ENCODE measurements at places on chromosomes 13 and 19.

GRCh38 chr19:8821748-8822241 is 10.3 kb downstream of the ZNF558 start:
- DNase-seq: no peak

- DNase-seq: no peak
Measured at GRCh38 chr13:51122868-51123566, 11.9 kb upstream of the C13orf42 start.

GRCh38 chr19:34145741-34146202 is 26.5 kb upstream of the LSM14A start:
- DNase-seq: no peak

- DNase-seq: peak; percentile 14
Measured at GRCh38 chr19:29690842-29691241, 24.2 kb downstream of the C19orf12 start.

GRCh38 chr19:40954573-40954972 is 36.5 kb upstream of the CYP2B6 start:
- no peak for DNase-seq

- DNase-seq: no peak
Measured at GRCh38 chr19:45852983-45853382, 10.0 kb downstream of the SYMPK start.

DNA sequence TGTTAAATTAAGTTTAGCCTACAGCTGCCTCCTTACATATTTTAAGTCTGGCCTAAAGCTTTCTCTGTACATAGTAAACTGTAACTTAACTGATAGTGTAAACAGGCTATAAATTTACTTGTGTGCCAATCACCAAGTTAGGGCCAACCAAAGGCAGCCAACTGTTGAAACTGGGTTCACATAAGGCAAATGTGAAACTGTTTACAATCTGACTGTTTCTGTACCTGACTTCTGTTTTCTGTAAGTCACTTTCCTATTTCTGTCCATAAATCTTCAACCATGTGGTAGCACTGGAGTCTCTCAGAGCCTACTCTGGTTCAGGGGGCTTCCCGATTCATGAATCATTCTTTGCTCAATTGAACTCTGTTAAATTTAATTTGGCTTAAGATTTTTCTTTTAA is 103.1 kb downstream of the RAP2A start:
- DNase-seq: no peak

- DNase-seq: no peak
Measured at GRCh38 chr13:88651531-88651930, 980.4 kb downstream of the SLITRK5 start.

GRCh38 chr13:27201661-27202060 is 30.1 kb upstream of the USP12 start:
- DNase-seq: no peak

GRCh38 chr19:15357906-15358305 is 21.7 kb downstream of the AKAP8 start:
- no peak for DNase-seq

DNA sequence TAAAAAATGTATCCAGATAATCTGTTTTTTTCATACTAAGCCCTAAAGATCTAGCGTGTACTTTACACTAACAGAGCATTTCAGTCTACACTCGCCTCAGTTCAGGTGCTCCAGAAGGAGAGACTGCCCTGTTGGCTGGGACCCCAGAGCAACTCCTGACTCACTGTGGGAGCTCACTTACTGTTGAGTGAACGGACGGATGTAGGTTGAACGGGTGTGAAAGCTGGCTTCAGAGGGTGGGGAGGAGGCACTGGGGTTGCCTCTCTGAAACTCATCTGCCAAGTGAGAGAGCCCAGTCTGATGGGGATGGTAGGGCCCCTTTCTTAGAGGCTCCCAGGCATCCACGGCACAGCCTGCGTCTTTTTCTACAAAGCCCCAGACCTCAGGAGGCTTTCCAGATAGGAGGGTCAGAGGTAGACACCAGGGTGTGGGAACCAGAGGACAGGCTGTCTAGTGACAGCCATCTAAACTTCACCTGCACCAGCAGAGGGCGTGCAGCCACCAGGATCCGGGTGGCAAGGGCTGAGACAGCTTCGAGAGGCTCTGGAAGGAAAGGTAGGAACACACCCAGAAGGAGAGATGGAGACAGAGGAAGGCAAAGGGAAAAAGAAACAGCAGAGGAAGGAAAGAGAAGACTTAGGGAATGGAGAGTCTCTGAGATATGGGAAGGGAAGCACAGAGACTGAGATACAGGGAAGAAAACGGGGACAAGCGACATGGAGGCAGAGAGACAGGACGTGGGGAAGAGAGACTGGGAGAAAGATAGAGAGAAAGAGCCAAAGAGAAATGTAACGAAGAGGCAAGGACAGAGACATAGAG is 3.7 kb downstream of the KASH5 start:
- peak; percentile 78 for DNase-seq

GRCh38 chr19:6278740-6279619 is 795 bp downstream of the MLLT1 start:
- DNase-seq: peak; percentile 72

- DNase-seq: no peak
Measured at GRCh38 chr19:4362101-4362828, 18.9 kb downstream of the MPND start.

DNA sequence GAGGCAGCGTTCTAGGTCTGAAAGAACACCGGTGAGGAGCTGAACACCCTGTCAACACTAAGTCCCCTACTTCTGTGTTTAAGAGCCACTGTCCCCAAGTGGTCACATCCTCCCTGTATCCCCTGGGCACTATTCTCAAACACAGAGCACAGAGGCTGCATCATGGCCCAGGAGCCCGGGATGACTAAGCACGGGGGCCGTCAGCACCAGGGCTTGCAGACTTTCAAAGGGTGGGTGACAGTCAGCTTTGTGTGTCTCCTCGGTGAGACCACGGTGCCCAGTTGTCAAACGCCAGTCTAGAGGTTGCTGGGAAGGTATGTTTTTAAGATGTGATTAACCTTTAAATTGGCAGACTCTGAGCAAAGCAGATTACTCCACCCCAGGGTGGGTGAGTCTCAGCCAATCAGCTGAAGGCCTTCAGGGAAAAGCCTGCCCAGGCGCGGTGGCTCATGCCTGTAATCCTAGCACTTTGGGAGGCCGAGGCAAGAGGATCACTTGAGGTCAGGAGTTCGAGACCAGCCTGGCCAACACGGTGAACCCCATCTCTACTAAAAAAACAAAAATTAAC is 8.0 kb downstream of the MAP2K2 start:
- no peak for DNase-seq

DNA sequence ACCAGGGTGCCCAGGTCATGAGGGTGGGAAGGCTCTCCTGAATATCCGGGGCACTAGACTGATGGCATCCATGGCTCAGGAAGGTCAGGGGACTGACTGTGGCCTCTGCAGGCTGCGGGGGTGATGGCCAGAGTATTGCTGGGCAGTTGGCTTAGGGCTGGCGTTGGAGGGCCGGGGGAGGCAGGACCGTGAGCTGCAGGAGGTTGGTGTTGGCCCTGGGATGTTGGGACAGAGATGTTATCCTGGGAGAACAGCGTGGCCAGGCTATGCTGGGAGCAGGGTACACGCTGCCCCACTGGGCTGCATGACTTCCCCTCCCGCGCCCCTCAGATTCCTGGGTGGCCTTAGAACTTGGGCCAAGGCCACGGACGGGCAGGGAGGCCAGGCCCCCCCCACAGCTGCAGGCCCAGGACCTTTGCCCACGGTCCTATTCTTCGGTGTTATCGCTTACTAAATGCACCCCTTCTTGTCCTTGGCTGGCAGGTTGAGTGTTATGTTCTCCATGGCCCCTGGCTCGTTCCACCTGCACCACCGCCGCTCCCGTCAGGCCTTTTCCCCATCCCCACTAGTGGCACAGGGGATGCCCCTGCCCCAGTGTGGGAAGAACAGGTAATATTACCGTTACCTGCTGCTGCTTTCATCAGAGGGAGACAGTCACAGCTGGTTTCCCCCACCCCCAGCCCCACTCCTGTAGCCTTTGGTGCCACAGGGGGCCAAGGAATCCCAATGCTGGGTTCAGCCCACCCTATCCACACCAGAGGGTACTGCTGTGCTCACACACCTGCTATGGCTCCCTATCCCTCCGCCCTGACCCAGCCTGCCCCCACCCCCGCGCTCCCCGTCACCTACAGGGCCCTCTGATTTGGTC is 3.2 kb upstream of the ISYNA1 start:
- DNase-seq: no peak

- no peak for DNase-seq
Measured at GRCh38 chr19:5200844-5201243, 139.8 kb downstream of the PTPRS start.

DNA sequence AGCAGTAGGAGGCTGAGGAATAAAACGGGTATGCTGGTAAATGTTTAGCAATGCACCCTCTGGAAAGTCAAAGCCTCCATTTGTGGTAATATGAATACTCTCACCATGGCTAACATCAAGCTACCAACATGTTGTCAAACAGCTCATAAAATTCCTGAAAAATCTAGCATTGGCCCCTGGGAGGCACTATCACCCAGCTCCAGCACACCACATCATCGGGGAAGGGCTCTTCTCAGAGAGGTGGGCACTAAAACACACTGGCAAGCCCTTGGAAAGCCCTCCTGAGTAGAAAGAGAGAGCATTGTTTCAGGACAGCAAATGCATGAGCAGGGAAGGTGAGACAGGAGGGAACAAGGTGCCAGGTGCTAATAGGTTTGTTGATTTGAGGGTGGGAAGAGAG is 53.9 kb upstream of the FLT1 start:
- no peak for DNase-seq

GRCh38 chr19:6806488-6806887 is 34.0 kb downstream of the VAV1 start:
- DNase-seq: no peak

GRCh38 chr13:36054041-36054440 is 77.1 kb downstream of the DCLK1 start:
- DNase-seq: no peak

GRCh38 chr19:48443256-48443655 is 2.5 kb upstream of the GRWD1 start:
- DNase-seq: peak; percentile 69

GRCh38 chr19:45947926-45948325 is 25.7 kb downstream of the NOVA2 start:
- DNase-seq: no peak

- no peak for DNase-seq
Measured at GRCh38 chr19:39021063-39021462, 11.3 kb downstream of the FBXO27 start.

- peak; percentile 71 for DNase-seq
Measured at GRCh38 chr13:33123066-33123859, 107.0 kb downstream of the KL start.

DNA sequence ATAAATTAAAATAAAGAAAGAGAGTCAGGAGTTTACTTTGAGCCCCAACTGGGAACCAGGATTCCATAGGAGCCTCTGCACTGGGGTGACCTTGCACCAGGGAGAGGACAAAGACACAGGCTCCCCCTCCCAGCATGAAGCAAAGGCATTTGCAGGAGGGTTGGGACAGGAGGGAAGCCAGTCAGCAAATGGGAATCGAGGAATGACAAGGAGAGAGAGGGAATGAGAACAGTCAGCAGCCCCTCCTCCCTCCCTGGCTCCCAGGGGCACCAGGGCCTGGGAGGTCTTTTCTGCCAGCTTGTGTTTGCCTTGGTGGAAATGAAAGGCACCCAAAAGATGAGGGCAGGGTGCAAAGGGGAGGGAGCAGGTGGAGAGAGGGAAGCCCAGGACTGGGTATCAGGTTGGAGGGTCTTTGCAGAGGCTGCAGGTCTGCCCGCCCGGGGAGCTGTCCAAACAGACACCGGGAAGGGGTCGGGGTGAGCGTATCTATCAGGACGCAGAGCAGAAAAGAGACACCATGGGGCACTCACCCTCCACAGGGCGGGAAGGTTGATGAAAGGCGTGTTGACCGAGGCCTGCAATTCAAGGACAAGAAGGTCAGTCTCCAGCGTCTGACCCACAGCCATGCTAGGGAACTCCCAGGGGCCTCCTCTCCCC is 3.8 kb downstream of the SBSN start:
- DNase-seq: no peak

DNA sequence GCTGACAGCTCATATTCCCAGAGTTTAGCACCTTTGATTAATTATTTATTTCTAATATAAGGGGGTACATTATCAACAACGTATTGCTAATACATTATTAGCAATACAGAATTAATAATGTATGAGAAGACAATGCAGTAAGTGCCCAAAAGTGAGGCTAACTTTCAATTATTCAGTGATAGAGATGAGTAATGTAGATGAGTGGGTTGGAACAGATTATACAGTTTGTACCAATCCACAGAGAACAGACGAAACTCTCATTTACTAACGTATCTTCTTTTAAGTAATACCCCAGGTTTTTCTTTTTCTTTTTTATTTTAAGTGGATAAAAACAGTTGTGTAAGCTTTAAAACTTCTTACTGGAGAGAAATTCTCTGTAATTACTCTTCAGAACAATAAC is 36.7 kb upstream of the RBM26 start:
- DNase-seq: no peak

DNA sequence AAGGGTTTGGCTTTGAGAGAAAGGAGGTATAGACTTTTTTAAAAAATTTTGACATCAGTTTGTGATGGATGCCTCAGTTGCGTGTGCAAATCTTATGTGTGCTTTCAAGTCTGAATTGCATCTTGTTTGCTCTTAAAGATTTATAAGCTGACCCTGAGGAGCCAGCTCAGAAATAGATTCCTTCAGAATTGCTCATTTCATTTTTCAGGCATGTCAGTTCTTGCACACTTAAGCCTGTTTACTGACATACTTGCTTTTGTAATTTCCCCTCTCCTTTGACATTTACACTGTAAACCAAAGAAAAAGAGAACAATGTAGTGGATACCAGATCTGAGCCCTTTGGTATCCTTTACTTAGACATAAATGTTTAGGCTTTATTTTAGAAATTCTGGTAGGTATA is 87.6 kb downstream of the RNF17 start:
- no peak for DNase-seq

DNA sequence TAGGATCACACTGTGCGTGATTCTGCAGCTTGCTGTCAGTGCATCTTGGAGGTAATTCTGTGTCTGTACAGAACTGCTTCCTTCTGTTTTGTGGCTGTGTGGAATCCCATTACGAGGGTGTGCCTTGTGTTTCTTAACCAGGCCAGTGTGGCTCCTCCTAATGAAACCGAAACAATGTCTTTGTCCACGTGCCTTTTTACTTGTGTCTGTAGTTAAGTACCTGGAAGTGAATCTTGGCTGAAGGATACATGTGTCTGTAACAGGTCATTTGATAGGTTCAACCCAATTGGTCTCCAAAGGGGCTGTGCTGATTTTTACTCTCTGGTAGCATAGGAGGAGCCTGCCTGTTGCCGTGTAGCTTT is 13.1 kb downstream of the NOP53 start:
- DNase-seq: no peak

- no peak for DNase-seq
Measured at GRCh38 chr19:34661357-34661756, 15.6 kb downstream of the SCGB2B2 start.

DNA sequence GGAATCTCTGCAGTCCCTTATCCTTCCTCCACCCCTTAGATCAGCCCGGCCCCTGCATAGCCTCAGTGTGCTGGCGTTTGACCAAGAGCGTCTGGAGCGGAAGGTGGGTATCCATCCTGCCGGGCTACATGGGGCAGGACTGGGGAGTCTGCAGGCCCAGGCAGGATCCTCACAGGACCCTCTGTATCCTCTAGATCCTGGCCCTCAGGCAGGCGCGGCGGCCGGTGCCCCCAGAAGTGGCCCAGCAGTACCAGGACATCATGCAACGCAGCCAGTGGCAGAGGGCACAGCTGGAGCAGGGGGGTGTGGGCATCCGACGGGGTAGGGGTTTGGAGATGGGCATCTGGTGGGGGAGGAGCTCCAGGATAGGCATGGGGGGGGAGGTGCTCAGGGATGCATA is 8.9 kb downstream of the PODNL1 start:
- DNase-seq: no peak

All from right cardiac atrium (tissue), 5 donors.